Hair follicular keratinocyte (primary cell): ENCODE measurements at places on chromosomes 4 and X. TPM values are rescaled to one million over a fixed set of nuclear protein-coding genes. Genes with fewer than 3 reads are reported as not detected.

ANAPC4 gene
- total RNA-seq: 13.7 and 18.2 TPM in 2 replicates

GAGE12H gene
- total RNA-seq: not detected in 2 replicates

NSDHL gene
- total RNA-seq: 32.7 and 44.9 TPM in 2 replicates

SPARCL1 gene
- total RNA-seq: not detected in 2 replicates

RBMXL3 gene
- not detected in 2 replicates for total RNA-seq

KCND1 gene
- total RNA-seq: 0.23 and 0.47 TPM in 2 replicates

PRR32 gene
- total RNA-seq: not detected in 2 replicates

MAGEA1 gene
- total RNA-seq: not detected in 2 replicates

KIAA1210 gene
- total RNA-seq: not detected in 2 replicates

GABRG1 gene
- not detected in 2 replicates for total RNA-seq

NPNT gene
- total RNA-seq: 0.62 and 2.0 TPM in 2 replicates

NAP1L3 gene
- 0.11 TPM in 1 of 2 replicates, not detected in the other for total RNA-seq

TBC1D19 gene
- total RNA-seq: 6.9 and 11.9 TPM in 2 replicates

LRIT3 gene
- 0.11 TPM in 1 of 2 replicates, not detected in the other for total RNA-seq

CABS1 gene
- total RNA-seq: not detected in 2 replicates
